Lung (tissue), 17 donors: ENCODE measurements at places on chromosomes 13 and 19. TPM values are rescaled to one million over a fixed set of nuclear protein-coding genes. Genes with fewer than 3 reads are reported as not detected.

DNA sequence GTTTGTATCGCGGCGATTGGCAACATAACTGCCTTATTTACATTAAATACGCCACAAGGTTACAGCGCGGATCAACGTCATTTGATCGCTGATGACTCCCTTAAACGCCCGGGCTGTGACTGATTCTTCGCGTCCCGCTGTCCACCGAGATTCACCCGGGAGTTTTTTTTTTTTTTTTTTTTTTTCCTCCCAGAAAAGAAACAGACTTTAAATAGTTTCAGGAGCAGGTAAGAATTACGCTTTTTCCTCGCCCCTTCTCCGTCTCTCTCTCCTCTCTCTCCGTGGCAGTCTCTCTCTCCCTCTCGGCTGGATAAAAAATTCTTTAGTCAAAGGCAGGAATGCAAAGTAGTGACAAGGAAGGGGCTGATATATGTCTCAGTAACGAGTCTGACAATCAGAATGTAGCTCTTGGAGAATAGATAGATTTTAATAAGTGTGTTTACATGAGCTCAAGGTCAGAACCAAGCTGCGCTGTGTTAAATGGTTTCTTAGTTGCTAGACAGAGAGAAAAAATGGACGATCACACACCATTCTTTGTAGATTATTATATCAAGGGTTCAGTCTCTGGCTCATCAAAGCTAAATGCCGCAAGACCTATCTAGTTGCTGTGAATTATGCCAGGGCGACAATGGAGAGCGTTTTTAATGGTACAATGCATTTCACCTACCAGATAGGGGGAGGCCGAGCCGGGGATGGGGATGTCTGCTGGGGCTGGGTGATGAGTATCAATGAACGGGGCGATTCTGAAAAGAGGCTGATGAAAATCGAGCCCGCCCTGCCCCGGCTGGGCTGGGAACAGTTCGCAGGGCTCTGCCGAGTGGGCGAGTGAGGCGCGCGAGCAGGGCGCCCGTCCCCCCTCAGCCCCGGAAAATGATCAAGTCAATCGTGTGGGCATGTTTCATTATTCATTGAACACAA is 147.2 kb upstream of the ZNF536 start:
- H3K27me3 ChIP-seq = peaks cover 71% of the 10 kb centered on the region
- no peak overlapping the region for H3K27ac ChIP-seq
- H3K4me1 ChIP-seq = peaks cover 18% of the 10 kb centered on the region
- peak; percentile 74 for DNase-seq

The DACT3 gene
- 14.0 TPM for total RNA-seq

DNA sequence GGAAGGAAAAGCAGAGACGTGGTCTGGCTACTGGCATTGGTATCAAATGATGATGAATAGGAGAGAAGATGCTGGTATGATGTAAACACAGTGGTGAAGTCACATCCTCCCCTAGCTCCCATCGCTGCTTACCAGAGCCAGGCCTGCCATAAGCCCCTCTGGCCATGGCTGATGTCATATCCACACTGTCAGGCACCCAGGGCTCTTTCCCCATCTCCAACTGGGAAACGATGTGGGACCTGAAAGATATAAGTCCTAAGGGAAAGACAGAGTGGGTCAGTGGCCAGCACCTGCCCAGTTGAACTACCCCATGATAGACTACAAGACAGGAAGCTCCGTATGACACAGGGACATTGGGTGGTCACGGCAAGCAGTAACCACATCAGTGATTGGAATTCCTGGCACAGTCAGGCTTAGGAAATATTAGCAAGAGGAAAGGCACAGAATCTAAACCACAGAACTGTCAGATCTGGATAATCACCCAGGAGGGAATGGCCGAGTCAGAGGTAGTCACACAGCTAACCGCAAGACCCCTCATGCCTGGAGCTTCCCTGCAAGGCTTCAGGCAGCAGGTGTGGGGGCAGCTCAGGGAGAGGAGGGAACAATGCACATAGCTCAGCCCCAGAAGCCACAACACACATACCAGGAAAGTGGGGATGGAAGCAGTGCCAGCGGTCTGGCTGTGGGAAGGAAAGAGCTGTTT is 3.8 kb downstream of the ZNF792 start:
- no peak for DNase-seq
- H3K36me3 ChIP-seq = peaks cover 39% of the 10 kb centered on the region
- no peak overlapping the region for H3K4me3 ChIP-seq

DNA sequence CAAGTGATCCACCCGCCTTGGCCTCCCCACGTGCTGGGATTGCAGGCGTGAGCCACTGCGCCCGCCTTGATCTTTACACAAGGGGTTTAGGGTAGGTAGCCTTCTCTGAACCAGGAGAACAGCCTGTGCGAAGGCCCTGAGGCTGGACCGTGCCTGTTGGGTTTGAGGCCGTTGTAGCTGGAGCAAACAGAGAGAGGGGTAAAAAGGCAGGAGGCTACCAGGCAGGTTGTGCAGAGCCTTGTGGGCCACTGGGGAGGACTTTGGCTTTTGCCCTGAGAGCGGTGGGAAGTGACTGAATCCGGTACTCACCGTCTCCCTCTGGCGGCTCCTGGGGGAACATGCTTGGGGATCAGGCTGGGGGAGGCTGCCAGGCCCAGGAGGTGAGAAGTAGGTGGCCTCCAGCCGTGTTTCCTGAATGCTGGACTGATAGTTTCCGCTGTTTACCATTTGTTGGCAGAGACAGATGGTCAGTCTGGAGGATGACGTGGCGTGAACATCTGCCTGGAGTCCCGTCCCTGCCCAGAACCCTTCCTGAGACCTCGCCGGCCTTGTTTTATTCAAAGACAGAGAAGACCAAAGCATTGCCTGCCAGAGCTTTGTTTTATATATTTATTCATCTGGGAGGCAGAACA is 24.6 kb downstream of the SPC24 start:
- no peak overlapping the region for H3K4me3 ChIP-seq
- peaks cover 20% of the 10 kb centered on the region for H3K36me3 ChIP-seq
- no peaks in the 10 kb centered on the region for H3K4me1 ChIP-seq

DNA sequence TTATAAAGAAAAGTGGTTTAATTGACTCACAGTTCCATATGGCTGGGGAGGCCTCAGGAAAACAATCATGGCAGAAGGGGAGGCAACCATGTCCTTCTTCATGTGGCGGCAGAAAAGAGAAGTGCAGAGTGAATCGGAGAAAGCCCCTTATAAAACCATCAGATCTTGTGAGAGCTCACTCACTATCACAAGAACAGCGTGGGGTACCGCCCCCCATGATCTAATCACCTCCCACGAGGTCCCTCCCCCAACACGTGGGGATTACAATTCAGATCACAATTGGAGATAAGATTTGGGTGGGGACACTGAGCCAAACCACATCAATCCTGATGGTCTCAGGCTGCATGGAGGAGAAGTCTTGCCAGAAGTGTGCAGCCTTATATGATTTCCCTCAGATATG is 26.0 kb downstream of the TM9SF2 start:
- H3K27me3 ChIP-seq = no peaks in the 10 kb centered on the region
- H3K4me3 ChIP-seq = no peak overlapping the region
- peaks cover 15% of the 10 kb centered on the region for H3K36me3 ChIP-seq
- H3K27ac ChIP-seq = no peak overlapping the region

DNA sequence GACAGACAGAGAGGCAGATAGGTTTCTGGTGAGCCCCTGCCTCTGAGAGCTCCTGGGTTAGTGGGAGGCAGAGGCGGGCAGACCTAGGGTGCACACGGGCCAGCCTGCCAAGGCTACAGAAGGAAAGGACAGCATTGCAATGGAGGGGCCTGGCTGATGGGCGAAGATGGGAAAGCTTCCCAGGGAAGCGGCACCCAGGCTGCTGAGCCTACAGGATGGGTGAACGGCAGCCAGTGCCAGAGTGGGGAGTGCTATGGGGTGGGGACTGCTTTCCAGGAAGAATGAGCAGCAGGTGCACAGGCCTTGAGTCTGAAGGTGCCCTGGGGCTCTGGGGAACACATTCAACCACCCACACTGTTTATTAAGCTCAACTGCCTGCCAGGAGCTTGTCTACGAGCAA is 702 bp upstream of the MAG start:
- DNase-seq = no peak
- peaks cover 43% of the 10 kb centered on the region for H3K4me1 ChIP-seq
- H3K4me3 ChIP-seq = no peak overlapping the region
- H3K27ac ChIP-seq = no peak overlapping the region

DNA sequence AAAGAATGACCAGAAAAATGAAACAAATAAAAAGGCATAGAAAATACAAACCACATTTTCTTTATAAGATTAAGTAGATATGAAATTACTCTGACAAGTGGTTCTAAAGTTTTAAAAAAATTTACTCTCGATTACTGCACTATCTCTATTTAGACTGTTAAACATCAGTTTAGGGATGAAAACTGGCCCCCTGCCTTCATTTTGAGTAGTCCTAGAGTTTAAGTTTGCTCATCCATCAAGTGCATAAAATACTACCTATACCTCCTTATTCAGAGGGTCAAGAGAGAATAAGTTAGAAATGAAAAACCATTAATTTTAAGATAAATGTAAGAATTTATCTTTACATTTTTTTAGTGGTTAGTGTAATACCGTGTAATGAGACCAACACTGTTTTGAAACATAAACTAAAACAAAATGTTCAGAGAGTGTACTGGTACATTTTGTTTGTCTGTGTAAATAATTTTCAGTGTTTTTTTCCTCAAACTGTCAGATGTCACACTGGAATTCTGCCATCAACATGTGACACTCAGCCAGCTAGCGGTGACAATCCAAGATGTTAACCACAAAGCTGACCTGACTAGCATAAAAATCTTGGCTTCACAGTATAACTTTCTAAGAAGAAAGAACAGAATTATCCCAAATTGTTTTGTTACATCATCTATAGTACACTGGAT is 184.8 kb upstream of the PCDH20 start:
- H3K36me3 ChIP-seq = no peaks in the 10 kb centered on the region
- no peaks in the 10 kb centered on the region for H3K4me1 ChIP-seq
- DNase-seq = peak; percentile 13
- no peaks in the 10 kb centered on the region for H3K27me3 ChIP-seq

The ERICH4 gene
- not detected for total RNA-seq

DNA sequence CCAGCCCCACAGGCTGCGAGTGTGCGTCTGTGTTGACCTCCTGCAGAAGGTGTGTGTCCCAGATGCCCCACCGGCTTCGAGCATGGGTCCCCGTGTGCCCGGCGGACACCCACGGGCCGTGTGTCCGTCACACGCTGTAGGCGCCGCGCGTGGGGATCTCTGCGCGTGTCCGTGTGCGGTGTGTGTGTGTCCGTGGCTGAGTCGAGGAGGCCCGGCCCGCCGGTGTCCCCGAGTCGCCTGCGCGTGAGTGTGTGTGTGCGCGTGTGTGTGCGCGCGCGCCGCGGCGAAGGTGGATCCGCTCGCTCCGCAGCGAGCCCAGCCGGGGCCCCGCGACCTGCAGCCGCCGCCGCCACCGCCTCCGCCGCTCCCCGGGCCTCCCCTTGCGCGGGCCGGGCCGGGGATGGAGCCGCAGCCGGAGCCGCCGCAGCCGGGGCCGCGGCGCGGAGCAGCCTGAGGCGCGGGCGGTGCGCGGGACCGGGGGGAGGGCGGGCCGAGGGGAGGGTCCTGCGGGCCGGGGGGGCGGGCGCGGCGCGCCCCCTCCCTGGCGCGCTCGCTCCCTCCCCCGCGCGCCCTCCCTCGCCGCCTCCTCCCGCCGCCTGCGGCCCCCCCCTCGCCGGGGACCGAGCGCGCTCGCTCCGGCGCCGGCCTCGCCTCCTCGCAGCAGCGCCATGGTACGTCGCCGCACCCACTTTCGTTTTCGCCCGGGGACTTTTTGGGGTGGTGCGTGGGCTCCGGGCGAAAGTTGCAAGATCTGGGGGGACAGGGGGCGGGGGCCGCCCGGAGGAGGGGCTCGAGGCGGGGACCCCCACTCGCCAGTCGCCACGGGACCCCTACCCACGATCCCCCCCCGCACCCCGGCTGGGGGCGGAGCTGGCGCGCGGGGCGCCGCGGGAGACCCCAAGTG is 7.1 kb upstream of the NFIC start:
- DNase-seq = peak; percentile 58
- peak overlapping the region; percentile 60 for H3K4me3 ChIP-seq
- peaks cover 14% of the 10 kb centered on the region for H3K4me1 ChIP-seq
- peak overlapping the region; percentile 95 for H3K27ac ChIP-seq

The SERTM1 gene
- total RNA-seq = 2.5 TPM

The FXYD3 gene
- total RNA-seq = 130 TPM

GRCh38 chr13:28442839-28443238 is 52.1 kb downstream of the FLT1 start:
- peaks cover 2% of the 10 kb centered on the region for H3K4me1 ChIP-seq
- no peak overlapping the region for H3K4me3 ChIP-seq
- H3K36me3 ChIP-seq = no peaks in the 10 kb centered on the region
- DNase-seq = peak; percentile 38
- no peak overlapping the region for H3K27ac ChIP-seq

The TEX26 gene
- not detected for total RNA-seq

The DMRTC2 gene
- total RNA-seq = not detected

The FRY gene
- 68.1 TPM for total RNA-seq

DNA sequence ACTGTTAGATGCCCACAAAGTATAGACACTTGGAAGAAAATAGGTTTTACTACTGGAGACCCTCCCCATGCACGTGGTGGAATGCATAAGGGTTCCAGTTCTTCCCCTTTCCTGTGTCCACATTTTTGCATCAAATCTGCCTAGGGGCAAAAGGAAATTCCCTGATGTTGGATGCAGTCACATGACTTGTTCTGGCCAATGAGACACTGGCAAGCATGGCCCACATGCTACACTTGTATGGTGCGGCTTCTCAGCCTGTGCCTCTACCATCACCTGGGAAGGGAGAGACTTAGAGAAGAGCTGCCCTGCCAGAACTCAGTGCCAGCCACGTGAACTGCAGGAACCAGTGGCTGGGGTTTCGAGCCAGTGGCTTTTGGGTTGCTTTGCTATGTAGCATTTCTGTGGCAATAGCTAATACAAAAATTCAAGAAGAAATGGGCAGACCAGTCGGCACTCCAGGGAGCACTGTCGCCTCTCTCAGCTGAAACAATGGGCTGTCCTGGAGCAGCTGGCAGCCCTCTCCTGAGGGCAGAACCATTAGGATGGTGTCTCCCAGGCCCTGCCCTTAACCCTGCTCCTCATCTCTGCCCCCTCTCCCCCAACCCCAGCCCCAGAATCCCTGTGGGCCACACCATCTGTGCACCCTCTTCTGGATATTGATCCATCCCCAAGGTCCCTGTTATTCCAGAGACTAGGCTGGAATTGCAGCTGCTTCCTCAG is 634.0 kb downstream of the UQCRFS1 start:
- no peak overlapping the region for H3K27ac ChIP-seq
- no peaks in the 10 kb centered on the region for H3K27me3 ChIP-seq
- H3K4me1 ChIP-seq = no peaks in the 10 kb centered on the region
- no peaks in the 10 kb centered on the region for H3K36me3 ChIP-seq
- DNase-seq = no peak
